ENCODE measurements at places on chromosomes 4 and X. TPM values are rescaled to one million over a fixed set of nuclear protein-coding genes. Genes with fewer than 3 reads are reported as not detected.
A peak's percentile ranks its signal among the peaks of the same experiment; 100 is the strongest.

DNA sequence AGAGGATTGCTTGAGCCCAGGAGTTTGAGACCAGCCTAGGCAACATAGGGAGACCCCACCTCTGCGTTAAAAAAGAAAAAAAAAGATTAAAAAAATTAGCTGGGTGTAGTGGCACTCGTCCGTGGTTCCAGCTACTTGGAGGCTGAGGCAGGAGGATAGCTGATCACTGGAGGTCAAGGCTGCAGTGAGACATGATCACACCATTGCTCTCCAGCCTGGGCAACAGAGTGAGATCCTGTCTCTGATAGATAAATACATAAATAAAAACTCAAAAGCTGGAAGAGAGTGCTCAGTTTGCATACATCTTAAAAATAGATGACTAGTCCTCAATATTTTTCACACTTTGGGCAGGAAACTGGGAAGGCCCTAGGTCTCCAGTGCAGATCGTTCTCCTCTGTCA, 54.1 kb downstream of the TMEM131L start:
- H3K27me3 ChIP-seq: no peaks in the 10 kb centered on the region
- no peak overlapping the region for H3K27ac ChIP-seq
- H3K4me3 ChIP-seq: no peak overlapping the region
- H3K4me1 ChIP-seq: peaks cover 16% of the 10 kb centered on the region
- no peaks in the 10 kb centered on the region for H3K36me3 ChIP-seq
- DNase-seq: no peak

DNA sequence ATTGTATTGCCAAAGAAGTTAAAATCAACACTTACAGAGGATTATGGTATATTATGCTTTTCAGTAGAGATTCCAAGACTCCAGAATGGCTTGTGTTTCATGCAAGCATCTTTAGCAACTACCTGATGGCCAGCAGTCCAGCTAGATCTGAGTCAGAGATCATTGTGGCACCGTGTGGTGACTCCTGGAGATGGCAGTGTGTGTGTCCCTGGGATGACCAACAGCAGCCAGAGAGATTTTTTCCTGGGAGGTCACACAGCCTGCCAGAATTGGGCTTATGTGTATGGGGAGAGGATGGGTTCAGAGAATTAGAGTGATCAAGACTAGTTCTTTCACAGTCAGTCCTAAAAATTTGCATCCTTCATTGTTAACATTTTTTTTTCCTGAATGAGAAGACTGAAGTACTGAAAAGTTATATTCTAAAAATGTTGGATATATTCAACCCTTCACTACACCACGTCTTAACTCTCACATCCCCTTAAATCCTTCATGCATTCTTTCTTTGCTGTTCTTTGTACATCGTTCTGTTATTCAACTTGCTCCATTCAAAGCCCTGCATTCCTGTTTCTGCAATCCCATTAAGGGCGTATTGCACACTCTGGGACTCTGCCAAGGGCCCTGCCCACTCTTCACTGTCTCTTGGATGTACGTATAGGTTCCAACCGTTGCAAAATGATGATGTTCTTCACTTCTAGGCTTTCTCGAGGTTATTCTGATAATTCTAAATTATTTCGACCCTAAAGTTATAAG, 12.4 kb downstream of the TENM3 start:
- no peak overlapping the region for H3K4me3 ChIP-seq
- H3K4me1 ChIP-seq: no peaks in the 10 kb centered on the region
- H3K27ac ChIP-seq: no peak overlapping the region
- H3K27me3 ChIP-seq: no peaks in the 10 kb centered on the region
- no peaks in the 10 kb centered on the region for H3K36me3 ChIP-seq
- DNase-seq: no peak

DNA sequence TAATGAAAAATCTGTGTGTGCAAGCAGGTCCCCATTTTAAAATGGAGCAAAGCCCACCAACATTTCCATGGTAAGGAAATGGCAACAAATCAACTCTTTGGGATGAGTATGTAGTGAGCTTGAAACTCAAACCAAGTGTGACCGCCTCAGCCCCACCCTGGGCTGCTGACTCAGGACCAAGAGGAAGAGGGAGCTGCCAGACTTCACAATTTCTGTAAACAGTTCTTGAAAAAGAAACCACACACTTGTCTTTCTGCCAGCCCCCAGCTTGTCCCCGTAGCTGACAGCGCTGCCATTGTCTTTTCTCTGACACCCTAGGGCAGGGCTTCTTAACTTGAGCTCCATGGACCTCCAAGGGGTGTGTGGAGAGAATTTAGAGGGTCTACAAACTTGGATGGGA, 10.3 kb downstream of the RTL5 start:
- peak overlapping the region; percentile 74 for H3K27ac ChIP-seq
- no peak overlapping the region for H3K4me3 ChIP-seq
- H3K27me3 ChIP-seq: no peaks in the 10 kb centered on the region
- peaks cover 49% of the 10 kb centered on the region for H3K4me1 ChIP-seq
- DNase-seq: peak; percentile 74
- no peaks in the 10 kb centered on the region for H3K36me3 ChIP-seq

DNA sequence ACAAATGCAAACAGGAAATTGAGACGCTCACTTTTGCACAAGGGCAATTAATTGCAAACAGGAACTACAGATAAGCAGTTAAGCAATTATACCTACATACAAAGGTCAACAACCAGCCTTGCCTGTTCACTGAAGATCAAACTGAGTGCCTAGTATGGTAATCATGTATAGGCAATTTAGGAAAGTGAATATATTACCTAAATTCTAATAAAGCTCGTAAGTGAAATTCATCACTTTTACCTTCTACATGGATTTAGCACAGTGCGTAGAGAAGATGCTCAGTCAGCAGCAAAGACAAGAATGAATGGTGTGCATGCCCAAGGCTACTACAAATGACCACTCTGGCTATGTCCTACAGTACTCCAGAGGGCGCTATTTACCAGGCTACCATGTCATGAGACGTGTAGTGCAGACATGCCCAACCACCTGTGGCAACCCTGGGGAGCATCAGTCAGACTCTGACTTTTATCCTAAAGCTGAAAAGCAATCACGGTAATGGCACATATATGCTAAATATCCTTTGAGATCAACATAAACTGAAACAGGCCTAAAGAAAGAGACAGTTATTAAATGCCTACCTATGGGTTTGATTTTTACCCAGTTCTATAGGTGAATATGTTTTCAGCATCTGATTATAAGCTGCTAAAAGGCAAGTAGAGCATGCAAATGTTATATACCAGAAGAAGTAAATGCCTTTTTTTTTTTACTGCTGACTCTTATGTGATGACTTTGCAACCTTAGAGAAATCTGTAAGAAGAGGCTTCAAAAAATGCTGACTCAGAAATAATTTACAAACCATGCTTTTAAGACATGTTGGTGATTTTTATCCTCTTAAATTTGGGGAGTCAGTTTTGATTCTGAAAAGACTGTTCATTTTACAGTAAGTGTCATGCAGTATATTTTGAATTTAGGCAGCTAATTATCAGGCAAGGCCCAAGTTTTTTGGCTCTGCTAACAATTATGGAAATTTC, 178.0 kb downstream of the PPP3CA start:
- no peak overlapping the region for H3K4me3 ChIP-seq
- H3K4me1 ChIP-seq: no peaks in the 10 kb centered on the region
- no peaks in the 10 kb centered on the region for H3K27me3 ChIP-seq
- H3K36me3 ChIP-seq: no peaks in the 10 kb centered on the region
- no peak for DNase-seq
- no peak overlapping the region for H3K27ac ChIP-seq

- no peaks in the 10 kb centered on the region for H3K36me3 ChIP-seq
- peak overlapping the region; percentile 7 for H3K27ac ChIP-seq
- no peaks in the 10 kb centered on the region for H3K27me3 ChIP-seq
- H3K4me3 ChIP-seq: peak overlapping the region; percentile 50
Observed at GRCh38 chr4:153249199-153250041, 45.2 kb downstream of the TRIM2 start.

- no peaks in the 10 kb centered on the region for H3K4me1 ChIP-seq
- H3K36me3 ChIP-seq: no peaks in the 10 kb centered on the region
- H3K27me3 ChIP-seq: no peaks in the 10 kb centered on the region
- DNase-seq: no peak
- no peak overlapping the region for H3K4me3 ChIP-seq
- no peak overlapping the region for H3K27ac ChIP-seq
Observed at GRCh38 chrX:152817078-152817764, 13.3 kb downstream of the CETN2 start.

DNA sequence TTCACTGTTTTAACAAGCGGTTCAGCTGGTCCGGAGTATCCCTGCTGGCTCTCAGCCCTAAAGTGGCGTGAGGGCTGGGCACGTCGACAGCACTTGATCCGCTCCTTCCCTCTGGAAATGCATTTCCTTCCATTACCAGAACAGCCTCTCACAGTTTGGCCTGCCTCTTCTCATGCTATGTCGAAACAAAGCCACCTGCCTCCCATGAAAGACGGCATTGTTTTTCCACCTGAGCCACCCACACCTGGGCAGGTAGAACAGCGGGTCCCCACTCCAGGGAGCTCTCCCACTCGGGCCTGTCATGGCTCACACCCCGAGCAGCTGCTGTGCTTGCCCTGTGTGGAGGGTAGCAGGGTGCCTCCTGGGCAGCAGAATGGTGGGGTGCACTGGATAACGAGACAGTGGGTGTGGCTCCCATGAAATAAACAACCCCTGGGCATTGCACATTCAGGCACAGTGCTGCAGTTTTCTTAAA, 86.2 kb downstream of the FHDC1 start:
- no peaks in the 10 kb centered on the region for H3K27me3 ChIP-seq
- no peak overlapping the region for H3K4me3 ChIP-seq
- H3K4me1 ChIP-seq: no peaks in the 10 kb centered on the region
- H3K27ac ChIP-seq: no peak overlapping the region
- DNase-seq: peak; percentile 73

GRCh38 chrX:119382606-119383005, 16.5 kb upstream of the SLC25A43 start:
- H3K4me1 ChIP-seq: no peaks in the 10 kb centered on the region
- no peaks in the 10 kb centered on the region for H3K27me3 ChIP-seq
- H3K4me3 ChIP-seq: no peak overlapping the region
- DNase-seq: no peak

DNA sequence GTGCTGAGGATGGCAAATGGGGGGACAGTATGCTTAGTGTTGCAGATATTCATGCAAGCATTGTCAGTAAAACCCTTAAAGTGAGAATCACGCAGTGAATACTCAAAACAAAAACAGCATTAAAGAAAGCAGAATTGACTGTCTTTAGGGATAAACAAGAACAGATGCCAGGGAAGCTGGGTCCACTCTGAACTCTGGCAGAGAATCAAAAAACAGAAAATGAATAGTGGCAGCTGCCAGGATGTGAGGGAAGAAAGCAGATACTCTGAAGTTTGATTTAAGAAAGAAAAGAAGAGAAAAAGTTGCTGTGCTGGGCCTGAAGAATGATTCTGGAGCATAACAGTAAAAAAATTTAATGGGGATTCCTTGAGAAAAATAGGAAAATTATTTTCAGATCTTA, 131.5 kb downstream of the GABRA2 start:
- no peak overlapping the region for H3K27ac ChIP-seq
- no peak overlapping the region for H3K4me3 ChIP-seq
- H3K36me3 ChIP-seq: no peaks in the 10 kb centered on the region
- no peak for DNase-seq
- H3K4me1 ChIP-seq: no peaks in the 10 kb centered on the region
- no peaks in the 10 kb centered on the region for H3K27me3 ChIP-seq

DNA sequence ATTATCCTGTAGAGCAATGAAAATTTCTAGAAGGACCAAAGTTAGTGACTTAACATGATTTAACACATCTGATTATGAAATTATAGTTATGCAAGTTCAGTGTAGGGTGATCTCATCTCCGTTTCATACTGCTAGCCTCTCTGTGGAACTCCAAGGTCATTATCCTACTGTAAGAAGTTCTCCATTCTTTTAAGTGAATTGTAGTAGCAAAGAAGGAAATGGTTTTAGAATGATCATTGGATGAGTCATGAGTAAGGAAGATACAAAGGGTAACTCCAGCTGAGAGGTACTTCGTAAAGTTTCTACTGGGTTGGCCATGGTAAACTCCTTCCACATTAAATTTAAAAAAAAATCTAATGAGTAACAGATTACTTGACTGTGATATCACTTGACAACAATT, 215.0 kb upstream of the GIMD1 start:
- H3K4me3 ChIP-seq: no peak overlapping the region
- no peaks in the 10 kb centered on the region for H3K4me1 ChIP-seq
- no peak overlapping the region for H3K27ac ChIP-seq
- no peaks in the 10 kb centered on the region for H3K36me3 ChIP-seq

- H3K36me3 ChIP-seq: no peaks in the 10 kb centered on the region
- H3K4me3 ChIP-seq: no peak overlapping the region
- peaks cover 18% of the 10 kb centered on the region for H3K4me1 ChIP-seq
- no peak overlapping the region for H3K27ac ChIP-seq
- H3K27me3 ChIP-seq: no peaks in the 10 kb centered on the region
- no peak for DNase-seq
Observed at GRCh38 chrX:40079572-40079971, 18.2 kb downstream of the BCOR start.

GRCh38 chr4:76199664-76200211, 13.9 kb downstream of the SCARB2 start:
- H3K27ac ChIP-seq: peak overlapping the region; percentile 72
- no peak overlapping the region for H3K4me3 ChIP-seq
- peaks cover 81% of the 10 kb centered on the region for H3K4me1 ChIP-seq
- no peak for DNase-seq

GRCh38 chr4:136748773-136749172, 783.5 kb downstream of the PCDH18 start:
- H3K27me3 ChIP-seq: no peaks in the 10 kb centered on the region
- H3K4me3 ChIP-seq: no peak overlapping the region
- no peaks in the 10 kb centered on the region for H3K4me1 ChIP-seq
- H3K36me3 ChIP-seq: no peaks in the 10 kb centered on the region

IL15 gene
- total RNA-seq: 6.0 TPM

ATP2B3 gene
- 0.46 TPM for total RNA-seq

TMPRSS11D gene
- not detected for total RNA-seq

TMSB15A gene
- total RNA-seq: not detected

DDIT4L gene
- 1.1 TPM for total RNA-seq

ODAM gene
- 3.6 TPM for total RNA-seq

ZFYVE28 gene
- 10.8 TPM for total RNA-seq

SPANXB1 gene
- not detected for total RNA-seq
